ENCODE measurements at places on chromosomes 1 and 21.

- DNase-seq: no peak
Measured at GRCh38 chr1:44453798-44454349, 48.8 kb downstream of the RNF220 start.

GRCh38 chr1:64005801-64006200 is 197.6 kb upstream of the UBE2U start:
- no peak for DNase-seq

DNA sequence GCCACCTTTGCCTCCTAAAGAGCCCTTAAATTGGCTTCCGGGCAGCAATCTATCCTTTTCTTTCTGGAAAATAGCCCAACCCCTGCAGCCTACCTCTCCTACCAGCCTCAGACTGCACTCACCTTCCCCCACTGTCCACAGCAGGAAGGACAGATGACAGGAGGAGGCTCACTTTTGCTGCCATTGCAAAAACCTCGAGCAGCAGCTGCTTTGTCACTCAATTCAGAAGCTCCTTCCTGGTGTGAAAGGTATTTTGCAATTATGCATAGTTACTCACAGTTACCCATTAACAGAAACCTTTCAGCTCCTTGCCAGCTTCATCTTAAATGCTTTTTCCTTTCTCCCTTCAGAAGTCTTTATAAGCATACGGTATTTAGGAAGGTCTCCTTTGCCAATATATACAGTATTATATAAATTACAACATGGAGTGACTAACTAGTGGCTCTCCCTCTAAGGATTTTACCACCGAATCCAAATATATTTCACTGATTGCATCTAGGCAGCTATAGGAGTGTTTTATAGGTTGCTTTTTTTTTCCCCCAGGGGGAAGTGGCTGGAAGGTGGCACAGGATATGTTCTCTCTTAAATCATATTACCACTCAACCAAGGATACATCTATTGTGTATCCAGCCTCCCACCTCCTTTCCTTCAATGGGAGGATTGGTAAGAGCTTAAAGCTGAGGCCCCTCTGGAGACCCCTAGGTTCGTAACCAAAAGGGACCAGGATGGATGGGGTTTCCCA is 142.1 kb upstream of the IPO9 start:
- DNase-seq: no peak

- DNase-seq: no peak
Measured at GRCh38 chr1:14880456-14881316, 272.9 kb upstream of the TMEM51 start.

GRCh38 chr1:1430114-1430982 is 5.1 kb upstream of the VWA1 start:
- no peak for DNase-seq

DNA sequence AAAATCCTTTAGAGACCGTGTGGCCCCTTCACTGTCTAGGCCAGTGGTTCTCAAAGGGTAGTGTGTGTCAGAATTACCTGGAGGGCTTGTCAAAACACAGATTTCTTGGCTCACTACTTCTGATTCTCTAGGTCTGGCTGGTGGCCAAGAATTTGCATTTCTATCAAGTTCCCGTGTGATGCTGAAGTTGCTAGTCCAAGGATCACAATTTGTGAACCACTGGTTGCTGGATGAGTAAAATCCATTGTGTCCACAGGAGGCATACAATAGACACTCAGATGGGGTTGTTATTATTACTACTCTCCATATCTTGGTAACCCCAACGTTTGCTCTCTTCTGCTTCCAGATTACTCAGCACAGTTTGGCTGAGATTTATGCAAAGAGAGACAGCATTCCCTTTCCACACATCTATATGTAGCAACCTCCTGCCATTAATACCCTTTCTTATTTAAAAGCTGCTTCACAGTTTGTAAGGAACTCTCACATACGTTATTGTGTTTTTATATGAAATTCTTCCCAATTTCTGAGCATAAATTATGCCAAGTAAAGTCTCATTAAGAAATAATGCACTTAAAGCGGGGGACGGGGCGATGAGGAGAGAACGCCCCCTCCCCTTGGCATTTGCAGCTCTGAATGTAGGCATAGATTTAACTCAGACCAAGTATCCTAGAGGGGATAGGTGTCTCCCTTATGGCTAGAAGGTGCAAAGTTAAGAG is 720 bp upstream of the TMCC2 start:
- DNase-seq: no peak

GRCh38 chr1:96079581-96079980 is 642.0 kb upstream of the PTBP2 start:
- DNase-seq: no peak

DNA sequence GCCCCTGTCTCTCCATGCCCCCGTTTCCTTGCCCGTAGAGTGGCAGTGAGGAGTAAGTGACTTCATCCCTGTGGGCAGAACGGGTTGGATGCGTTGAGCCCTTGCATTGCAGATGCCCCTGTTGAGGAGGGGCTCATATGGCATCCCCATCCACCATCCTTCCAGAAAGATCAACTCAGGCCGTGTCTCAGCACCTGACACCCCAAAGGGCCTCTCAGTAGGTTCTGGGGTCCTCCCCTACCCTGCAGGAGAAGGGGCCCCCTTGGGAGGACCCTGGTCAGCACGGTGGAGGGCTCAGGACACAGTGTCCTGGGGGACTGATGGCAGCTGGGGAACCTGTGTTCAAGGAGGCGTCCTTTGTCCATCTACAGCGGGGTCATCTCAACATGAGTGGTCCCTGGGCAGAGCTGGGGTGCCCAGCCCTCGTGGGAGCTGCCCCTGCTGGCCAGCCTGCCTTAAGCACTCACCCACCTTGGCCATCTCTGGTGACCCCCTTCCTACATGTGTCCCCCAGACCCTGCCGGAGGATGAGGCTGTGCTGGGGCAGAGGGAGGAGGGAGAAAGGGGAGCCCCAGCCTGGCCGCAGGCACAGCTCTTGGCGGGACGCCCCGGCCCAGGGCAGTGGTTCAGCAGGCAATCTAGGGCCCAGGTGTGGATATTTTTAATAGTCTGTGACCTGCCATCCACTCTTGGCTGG is 48.2 kb upstream of the ACTRT2 start:
- no peak for DNase-seq

DNA sequence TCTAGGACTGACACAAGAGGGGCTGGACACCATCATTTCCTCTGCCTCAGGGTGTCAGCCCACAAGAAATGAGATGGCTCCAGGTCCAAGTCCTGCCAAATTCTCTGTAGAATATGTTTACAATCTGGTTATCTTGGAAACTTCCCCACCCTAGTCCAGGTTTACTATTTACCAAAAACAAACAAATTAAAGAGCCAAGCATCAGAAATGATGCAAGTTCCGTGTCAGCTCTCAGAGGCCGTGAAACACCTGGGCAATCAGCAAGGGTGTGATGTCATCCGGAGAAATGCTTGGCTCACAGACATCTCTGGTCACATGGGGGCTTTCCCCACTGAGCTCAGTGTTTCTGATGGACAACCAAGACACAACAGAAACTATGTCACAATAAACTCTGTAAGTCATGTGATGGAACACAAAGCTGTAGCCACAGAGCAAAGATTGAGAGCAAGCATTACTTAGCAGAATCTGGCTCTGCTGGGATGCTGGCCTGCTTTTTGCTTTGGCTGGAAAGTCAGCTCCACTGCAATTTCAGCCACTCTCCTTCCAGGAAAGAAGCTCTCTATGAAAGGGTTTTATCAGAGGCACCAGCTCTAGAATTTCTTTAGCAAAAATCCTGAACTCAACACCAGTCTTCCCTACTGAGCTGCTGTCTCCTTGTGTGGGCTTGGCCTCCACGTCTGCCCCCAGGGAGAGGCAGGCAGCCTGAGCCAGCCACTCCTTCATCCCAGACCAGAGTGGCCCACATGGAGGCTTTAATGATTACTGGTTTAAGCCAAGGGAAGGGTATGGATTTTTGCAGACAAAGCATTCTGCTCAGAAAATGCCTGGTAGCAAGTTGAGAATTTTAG is 55.9 kb downstream of the NENF start:
- DNase-seq: peak; percentile 29

DNA sequence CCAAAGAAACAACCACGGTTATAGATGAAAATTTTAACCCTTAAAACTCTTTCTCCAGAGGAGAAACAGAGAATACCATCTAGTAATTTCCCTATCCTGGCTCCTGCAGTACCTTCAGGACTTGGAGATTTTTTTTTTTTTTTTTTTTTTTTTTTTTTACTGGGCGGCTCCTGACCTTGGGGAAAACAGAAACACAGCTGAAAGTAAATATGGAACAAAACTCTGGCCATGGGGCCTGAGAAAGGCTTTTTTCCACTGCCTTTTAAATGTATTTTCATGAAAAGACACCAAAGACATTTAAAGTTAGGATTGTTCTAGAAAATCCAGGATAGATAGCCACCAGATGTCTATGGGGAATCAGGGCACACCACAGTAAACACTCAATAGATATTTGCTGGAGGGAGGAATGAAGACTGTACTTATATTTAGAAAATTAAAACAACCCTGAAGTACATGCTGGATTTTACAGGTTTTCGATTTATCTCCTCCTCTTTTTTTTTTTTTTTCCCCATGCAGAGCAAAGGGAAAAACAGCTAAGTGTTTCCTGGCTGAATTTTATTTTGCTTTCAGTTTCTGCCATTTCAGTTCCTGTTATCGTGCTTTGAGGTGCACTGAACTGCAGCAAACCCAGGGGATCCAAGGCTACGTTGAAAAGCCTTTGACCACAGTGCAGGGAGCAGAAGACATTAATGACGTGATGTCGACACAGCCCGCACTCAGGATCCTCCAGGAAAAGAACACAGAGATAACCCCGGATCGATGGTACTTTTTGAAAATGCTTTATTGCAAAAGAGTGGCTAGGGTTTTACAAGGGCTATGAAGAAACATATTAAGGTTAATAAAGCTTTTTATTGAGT is 35.7 kb upstream of the CNN3 start:
- no peak for DNase-seq

DNA sequence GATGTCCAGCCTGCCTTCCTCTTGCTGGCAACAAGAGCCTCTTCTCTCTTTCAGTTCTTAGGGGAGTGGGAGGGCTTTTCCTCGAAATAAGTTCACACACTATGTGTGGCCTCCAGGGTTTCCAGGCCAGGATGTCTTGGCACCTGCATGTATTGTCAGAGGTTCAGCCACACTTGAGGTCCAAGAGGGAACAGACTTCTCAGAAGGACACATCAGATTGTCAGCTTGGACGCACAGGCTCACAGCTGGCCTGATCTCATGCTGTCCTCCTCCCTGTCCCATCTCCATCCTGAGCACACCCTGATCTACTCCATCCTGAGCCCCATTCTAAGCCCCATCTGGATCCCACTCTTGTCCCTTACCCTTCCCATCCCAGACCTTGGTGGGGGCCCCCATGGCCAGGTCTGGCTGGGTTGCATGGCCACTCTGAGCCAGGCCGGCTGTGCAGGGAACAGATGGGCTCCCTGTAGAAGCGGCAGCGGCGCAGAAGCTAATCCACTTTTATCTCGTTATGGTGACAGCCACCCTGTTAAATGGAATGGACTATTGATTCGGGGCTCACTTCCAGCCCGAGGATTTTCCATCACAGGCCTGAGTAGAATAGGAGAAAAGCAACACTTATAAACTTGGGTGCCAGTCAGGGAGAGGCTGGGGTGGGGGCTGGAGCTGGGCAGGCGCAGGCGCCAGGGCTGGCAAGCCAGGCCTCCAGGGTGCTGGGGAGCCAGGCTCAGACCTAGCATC is 85.1 kb upstream of the CSF3R start:
- DNase-seq: no peak

- peak; percentile 37 for DNase-seq
Measured at GRCh38 chr1:15272009-15272781, 25.2 kb downstream of the FHAD1 start.

DNA sequence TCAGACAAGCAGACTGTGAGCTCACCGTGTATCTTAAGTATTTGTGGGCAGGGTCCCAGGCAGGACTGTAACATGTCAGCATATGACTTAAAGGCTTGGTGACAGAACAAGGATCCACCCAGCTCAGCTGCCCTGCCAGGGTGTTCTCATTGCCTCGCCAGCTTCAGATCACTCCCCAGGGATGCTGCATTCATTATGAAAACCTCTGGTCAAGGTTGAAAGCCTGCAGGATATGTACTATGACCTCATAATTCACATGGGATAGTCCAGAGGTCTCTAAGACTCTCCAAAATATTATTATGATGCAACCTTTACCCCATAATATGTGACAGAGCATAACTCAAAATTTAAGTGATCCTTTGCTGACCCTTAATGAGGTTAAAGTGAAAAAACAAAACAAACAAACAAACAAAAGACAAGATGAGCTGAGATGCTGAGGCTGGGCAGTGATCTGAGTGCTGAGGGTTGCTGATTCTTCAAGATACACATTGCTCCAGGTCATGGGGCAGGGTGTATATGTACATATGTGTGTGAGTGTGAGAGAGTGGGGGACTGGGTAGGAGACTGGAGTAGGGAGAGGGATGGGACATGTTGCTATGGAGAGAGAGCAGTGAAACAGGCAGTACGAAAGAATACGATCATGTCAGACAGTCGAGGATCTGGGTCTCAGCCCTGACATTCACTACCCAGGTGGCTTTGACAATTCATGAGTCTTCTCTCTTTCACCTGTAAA is 98.8 kb upstream of the DUSP10 start:
- DNase-seq: no peak

DNA sequence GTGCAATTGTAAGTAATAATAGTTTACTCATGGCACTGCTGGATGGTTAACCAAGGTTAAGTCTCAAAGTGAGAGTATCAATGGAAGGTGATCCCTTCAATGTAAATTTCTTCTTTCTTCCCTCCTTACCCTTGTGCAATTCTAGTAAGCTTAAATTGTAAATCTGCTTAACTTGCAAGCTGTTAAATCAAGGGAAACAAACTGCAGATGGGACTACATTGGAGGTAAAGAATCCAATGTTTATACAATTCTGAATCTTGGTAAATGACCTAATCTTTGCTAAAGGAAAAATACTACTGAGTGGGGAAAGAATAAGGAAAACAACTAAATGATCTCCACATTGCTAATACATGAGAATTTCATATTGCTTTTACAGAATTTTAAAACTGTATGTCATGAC is 6.7 kb upstream of the CD55 start:
- DNase-seq: no peak

DNA sequence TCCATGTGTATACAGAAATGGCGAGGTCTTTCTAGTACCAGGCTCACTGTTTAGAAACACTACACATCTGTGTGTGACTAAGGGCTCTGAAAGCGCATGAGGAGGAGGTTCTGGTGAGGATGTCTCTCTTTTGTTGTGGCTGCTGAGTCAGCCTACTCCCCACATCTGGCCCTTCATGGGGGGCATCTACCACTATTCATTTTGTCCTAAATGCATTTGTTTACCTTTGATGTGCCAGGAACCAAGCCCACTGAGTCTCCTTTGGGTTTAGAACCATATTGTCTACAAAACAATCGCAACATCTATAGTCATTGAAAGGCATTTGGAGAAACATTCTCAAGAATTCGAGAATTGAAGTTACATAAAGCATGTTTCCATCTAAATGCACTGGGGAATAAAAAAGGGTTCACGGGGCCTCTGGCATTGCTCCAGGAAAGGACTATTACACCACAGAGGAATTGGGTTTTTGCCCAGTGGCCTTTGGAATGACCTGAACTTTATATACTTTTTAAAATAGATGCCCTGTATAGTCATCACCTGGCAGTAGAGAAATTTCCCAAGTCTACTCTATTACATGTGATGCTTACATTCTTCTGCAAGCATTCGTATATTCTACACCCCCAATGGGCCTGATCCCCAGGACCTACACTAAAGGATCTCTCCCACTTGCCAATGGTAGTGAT is 35.1 kb upstream of the ADORA3 start:
- DNase-seq: no peak

Measured in SHP77 treated with DMSO at 0.1 percent for 48 hours (cell line).